Muscle of leg (tissue), 16 donors: ENCODE measurements at places on chromosomes 7 and 10. TPM values are rescaled to one million over a fixed set of nuclear protein-coding genes. Genes with fewer than 3 reads are reported as not detected.
A peak's percentile ranks its signal among the peaks of the same experiment; 100 is the strongest.

GRCh38 chr7:113487925-113488731, 369.8 kb upstream of the SMIM30 start:
- no peak for DNase-seq

DNA sequence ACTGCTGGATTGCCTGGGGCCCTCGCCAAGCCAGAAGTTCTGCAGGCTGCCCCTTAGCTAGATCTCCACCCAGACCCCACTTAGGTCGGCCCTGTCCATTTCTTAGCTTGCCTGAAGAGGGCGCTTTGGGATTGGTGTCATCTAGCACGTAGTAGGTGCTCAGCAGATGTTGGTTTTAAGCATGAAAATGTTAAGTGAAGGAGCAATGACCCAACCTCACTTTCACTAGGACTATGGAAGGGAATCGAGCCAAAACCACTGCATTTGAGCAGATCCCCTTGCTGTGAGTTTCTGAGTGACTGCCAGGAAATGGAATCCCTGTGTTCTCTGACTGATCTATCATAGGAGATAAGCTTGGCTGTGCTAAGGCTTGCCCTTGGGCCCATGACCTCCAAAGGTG, 131.7 kb upstream of the EEPD1 start:
- no peak for DNase-seq

DNA sequence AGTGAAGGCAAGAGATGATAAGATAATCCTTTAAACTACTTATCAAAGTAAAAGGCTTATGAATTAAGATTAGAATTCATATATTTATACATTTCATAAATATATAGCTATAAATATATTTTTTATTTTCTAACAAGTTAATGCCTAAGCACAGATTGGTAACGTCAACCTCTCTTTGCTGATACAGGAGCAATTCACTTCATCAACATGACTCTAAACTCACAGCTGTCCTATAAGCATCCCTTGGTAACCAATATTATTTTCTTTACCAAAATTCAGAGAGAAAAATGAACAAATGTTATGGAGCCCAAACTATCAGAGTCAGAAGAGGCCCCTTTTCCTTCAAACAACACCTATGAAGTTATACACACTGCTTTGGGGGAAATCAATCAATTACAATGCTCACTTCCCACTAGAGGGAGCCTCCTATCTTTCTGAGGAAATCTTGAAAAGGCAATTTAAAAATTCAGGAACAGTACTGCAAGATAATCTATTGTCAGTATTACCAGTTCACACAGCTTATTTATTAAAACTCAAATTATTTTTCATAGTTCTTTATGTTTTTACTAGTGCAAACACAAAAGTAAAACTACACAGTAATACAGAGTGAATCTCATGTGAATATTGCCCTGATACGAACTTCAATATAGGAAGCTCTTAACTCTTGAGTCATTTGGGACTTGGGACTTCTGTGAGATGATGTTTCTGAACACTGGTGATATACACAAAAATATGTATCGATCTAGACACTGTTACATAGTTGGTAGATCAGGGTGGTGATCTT, 51.0 kb upstream of the NOBOX start:
- peak; percentile 15 for DNase-seq

- DNase-seq: no peak
These were observed 191.0 kb downstream of the ZEB1 start for GRCh38 chr10:31509989-31510388.

GRCh38 chr10:93070378-93071176, 3.1 kb upstream of the CYP26A1 start:
- DNase-seq: no peak

GRCh38 chr10:49243139-49243538, 54.9 kb upstream of the TMEM273 start:
- no peak for DNase-seq

- DNase-seq: no peak
These were observed 45.3 kb downstream of the NRG3 start for GRCh38 chr10:81920213-81920829.

GRCh38 chr10:132097609-132098377, 32.0 kb downstream of the JAKMIP3 start:
- DNase-seq: no peak

GRCh38 chr10:131531265-131532190, 220.0 kb upstream of the TCERG1L start:
- DNase-seq: no peak

DNA sequence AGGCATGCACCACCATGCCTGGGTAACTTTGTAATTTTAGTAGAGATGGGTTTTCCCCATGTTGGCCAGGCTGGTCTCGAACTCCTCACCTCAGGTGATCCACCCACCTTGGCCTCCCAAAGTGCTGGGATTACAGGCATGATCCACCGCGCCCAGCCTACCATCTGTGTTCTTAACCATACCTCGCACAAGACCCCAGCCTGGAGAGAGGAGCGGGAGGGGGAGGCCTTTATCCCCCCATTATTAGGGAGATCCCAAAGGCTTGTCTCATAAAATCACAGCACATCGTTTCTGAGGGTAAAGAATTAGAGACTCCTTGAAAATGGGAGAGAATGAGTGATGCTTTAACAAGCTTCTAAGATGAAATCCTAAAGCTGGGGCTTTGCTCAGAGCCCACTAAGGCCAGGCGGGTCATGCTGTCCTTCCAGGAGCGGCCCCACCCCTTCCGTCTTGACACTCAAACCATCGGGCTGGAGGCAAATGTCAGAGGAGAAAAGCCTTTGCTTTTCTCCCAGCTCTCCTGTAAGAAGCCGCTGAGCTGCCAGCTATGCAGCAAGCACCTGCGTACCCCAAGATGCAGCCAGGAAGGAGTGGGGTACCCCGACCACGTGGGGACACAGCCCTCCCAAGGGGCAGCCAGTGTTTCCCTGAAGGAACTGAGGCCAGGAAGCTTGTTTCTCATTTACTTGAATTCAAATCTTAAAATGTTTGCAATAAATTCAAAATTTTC, 339.7 kb downstream of the PTPRN2 start:
- DNase-seq: no peak

- DNase-seq: peak; percentile 61
These were observed 1.3 kb downstream of the ZNRF2 start for GRCh38 chr7:30285536-30286284.

DNA sequence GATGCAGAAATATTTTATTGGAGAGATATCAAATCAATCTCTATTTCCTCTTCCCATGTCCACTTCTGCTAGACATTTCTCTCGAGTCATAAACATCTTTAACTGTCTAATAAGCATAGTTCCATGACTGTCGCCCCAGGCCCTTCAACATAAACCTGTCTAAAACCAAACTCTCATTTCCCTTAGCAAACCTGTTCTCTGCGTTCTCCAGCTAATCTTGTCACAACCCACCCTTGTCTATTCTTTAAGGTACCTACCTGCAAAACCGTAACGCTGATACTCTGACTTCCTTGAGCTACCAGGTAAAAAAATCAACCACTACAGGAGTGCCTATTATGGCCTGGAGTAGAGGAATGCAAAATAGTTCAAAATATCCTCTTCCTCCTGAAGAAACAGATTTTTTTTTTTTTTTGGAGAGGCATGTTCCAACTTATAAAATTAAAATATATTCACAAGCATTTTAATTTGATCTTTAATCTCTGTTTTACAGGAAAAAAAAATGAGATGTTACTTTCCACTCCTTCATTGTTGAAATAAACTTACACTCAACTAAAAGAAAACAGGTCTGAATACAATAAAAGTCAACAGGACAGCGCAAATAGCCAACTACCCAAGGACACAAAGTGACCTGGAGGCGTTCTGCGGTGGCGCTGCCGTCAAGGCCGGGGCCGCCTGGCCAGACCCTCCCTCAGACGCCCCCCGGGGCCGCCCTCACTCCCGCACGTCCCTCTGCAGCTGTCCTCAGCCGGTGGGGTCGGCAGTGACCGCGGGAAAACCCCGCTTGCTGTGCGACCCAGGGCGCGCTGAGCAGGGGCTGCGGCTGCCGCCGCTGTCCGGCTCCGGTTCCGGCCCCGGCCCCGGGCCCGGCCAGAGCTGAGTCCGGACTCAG, 765 bp downstream of the SLC25A40 start:
- peak; percentile 56 for DNase-seq

GRCh38 chr10:1123198-1123597, 67.0 kb downstream of the WDR37 start:
- no peak for DNase-seq

GRCh38 chr7:158541346-158542010, 46.1 kb downstream of the PTPRN2 start:
- peak; percentile 37 for DNase-seq

DNA sequence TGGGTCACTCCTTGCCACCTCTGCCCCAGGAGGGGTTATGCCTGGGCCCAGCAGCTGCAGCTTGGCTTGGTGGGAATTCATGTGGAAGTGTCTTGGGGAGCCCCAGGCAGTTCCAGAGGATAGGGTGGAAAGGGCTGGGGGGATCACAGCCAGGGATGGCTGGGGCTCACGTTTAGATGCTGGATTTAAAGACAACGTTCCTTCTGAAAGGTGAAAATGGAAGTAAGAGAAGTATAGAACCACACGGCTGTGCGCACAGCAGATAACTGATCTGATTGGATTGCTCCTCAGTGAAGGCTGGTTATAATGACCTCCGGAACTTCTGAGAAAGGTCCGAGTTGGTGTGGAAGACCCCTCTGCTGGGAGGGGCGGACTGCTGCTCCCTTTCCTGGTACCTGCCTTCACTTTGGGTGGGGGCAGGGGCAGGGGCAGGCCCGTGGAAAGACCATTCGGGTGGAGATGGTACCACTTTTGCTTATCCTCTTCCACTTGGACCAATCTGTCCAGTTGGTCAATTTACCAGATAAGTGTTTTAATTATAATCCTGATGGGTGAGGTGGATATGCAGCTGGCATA, 7.9 kb upstream of the MYL7 start:
- DNase-seq: no peak

GRCh38 chr10:1597370-1598146, 139.8 kb downstream of the ADARB2 start:
- no peak for DNase-seq

DNA sequence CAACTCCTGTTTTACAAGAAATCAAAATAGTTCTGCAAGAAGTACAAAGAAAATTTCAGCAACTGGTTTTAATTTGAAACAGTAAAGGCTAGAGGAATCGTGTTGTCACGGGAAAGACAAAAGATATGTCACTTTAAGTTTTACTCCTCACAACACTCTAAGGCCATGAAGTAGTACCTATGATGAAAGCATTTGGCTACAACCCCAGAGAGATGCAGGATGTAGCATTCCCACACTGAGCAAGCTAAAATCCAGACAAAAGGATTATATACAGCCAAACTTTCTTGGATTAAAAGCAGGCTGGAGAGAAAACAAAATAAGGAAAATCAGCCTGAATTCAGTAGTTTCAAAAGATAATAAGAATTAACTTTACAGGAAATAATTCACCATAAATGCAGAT, 245.5 kb upstream of the STEAP1 start:
- DNase-seq: peak; percentile 87

DNA sequence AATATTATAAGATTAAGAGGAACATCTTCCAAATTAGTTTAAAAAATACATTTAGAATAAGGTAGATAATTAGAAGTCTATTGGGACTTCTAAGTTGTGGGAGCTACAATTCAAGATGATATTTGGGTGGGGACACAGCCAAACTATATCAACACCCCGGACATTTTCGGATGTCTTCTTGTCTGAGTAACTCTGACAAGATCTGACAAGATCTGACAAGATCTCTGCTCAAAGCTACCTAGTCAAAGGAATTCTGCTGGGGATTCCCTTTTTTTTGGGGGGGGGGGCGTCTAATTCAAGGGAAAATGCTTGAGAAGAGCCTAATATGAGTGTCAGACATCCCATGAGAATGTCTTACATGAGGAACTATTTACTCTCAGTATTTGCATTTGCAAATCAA, 5.2 kb upstream of the AGMO start:
- no peak for DNase-seq

DNA sequence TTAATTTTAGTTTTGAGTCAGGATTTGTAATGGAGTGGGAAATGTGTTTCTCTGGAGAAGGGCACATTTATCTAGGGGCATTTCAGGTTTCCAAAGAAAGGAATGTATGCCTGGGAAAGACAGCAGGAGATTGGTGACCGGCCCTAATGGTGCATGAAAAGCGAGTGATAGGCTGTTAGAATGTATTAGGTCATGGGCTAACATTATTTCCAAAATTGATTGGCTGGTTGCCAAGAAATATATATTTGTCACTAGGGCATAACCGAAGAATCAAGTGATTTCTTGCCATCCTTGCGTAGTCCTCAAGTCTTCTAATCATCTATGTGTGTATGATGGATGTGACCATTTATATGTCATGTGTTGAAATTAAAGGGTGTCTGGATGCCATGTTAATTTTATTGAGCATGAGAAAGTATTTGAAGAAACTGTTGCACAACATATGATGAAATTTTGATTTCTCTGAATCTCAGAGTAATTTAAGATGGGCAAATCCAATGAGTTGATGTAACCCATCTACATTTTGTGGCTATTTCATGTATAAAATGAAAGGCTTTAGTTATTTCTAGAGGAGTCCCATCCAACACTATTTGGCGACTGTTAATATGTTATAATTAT, 248.4 kb downstream of the BMPER start:
- no peak for DNase-seq

DNA sequence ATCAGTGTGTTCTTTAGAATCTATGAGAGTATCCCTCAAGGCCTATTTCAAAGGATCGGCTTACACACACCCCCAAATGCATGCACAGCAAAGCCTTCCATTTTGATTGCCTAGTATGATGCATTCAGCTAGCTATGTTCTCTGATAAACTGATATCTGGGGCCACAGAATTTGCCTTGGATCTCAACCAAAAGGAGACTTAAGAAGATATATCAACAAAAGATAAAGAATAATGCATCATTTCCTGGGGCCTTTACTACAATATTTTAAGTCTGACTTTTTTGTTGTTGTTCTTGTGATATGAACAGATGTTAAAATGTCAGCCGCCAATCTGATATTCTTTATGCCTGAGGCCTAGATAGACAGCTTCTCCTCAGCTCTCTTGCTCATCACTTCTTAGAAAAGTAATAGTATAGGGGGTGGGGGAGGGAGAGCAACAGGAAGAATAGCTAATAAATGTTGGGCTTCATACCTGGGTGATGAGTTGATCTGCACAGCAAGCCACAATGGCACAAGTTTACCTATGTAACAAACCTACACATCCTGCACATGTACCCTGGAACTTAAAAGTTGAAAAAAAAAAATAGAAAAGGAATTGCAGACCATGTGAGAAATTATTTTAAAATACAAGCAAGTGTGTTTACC, 792.9 kb upstream of the GHITM start:
- DNase-seq: no peak

- DNase-seq: no peak
These were observed 125.7 kb downstream of the CD36 start for GRCh38 chr7:80764132-80764531.

SYT15 gene
- 2.0 TPM for polyA plus RNA-seq

CH25H gene
- polyA plus RNA-seq: 0.36 TPM

C10orf53 gene
- not detected for polyA plus RNA-seq

PNLIPRP3 gene
- polyA plus RNA-seq: not detected

CPED1 gene
- polyA plus RNA-seq: 10.8 TPM

LAMB1 gene
- 589 TPM for polyA plus RNA-seq

ABCB4 gene
- 0.42 TPM for polyA plus RNA-seq

NAT16 gene
- not detected for polyA plus RNA-seq

RBM33 gene
- 22.1 TPM for polyA plus RNA-seq

EBF3 gene
- polyA plus RNA-seq: 59.6 TPM

SPDYE5 gene
- 2.7 TPM for polyA plus RNA-seq

GAD2 gene
- 0.08 TPM for polyA plus RNA-seq

ZNF853 gene
- polyA plus RNA-seq: 14.9 TPM

OR6V1 gene
- polyA plus RNA-seq: not detected

NACAD gene
- 6.5 TPM for polyA plus RNA-seq

CFAP46 gene
- 0.82 TPM for polyA plus RNA-seq
